ENCODE measurements at places on chromosomes 16 and 17.

DNA sequence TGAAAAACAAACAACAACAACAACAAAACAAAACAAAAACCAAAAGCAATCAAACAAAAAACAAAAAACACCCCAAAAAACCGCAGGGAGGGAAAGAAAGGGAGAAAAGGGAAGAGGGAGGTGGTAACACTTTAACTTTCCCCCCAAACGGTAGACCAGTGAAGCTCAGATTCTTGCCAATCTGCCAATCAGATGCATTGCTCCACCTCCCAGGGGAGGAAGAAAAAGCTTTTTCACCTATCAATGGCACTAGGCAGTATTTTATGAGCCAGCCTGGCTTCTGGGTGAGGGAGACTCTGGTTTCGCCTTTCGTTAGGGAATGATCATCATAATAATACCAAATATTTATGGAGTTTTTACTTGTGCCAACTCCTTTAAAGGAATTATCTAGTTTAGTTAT lies 94.1 kb downstream of the GPR139 start:
- DNase-seq, result no peak

DNA sequence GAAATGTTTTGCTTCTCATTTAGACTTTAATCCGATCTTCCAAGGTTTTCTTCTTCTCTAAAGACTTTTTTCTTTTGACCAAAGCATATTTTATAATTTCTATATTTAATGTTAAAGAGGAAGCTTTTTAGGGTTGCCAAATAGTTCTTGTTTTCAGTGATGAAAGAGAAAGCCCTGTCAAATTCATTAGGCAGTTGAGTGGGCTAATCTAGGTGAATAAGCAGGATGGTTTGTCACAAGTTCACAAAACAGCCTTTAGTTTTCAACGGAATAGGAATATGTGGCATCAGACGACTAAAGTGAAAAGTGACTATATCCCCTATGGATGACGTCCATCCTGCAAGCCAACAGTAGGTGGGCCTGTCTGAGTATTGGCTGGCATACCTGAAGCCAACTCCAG lies 118.8 kb downstream of the NLK start:
- DNase-seq, result no peak

GRCh38 chr17:32583053-32583452 lies 96.3 kb downstream of the CDK5R1 start:
- DNase-seq, result no peak

GRCh38 chr17:29855686-29856085 lies 74.3 kb downstream of the SSH2 start:
- DNase-seq, result no peak

- no peak for DNase-seq
Measured at GRCh38 chr17:34784526-34784925, 176.7 kb downstream of the CCT6B start.

DNA sequence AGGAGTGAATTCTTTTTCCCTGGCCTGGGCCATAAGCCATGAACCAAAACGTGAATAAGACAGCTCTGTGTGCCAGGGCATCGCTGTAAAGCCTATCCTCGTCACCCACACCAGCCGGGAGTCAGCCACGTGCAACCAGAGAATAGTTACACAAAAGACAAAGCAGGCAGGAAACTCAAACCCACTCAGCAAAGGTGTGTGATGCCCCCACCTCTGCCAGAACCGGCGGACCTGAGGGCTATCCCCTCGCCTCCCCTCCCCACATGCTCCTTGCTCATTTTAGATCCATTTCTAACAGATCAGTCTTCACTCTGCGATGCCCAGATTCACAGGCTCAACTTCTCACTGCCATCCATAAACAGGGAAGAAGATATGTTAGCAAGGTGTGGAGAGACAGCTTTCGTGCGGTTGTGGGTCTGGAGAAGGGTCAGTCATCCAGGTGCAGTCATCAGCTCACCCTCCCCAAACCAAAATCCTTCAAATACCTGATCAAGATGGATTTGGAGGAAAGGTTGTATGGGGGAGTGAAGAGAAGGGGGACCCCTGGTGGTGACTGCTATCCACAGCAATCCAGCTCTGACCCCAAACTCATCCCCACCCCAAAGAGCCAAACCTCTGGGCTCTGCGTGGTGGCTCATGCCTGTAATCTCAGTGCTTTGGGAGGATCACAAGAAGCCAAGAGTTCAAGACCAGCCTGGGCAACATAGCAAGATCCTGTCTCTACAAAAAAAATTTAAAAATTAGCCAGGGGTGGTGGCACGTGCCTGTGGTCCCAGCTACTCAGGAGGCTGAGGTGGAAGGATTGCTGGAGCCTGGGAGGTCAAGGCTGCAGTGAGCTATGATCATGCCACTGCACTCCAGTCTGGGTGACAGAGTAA lies 219.2 kb downstream of the C16orf78 start:
- peak; percentile 78 for DNase-seq

DNA sequence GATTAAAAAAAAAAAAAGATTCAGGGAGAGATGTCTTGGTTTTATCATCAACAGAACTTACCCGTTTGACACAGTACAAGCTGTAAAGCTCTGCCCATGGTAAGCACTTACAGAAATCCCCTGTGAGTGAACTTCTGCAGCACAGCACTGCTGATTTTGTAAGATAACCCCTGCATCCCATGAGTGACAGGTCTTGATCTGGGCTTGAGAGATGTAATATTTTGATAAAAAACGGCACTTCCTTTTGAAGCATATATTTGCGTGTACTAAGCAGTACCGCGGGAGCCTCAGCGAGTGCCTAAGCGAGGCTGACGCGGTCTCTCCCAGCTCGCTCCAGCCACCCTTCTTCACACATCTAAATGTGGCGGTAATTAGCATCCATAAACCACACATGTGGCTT lies 50.5 kb downstream of the IKZF3 start:
- DNase-seq, result no peak

- DNase-seq, result no peak
Measured at GRCh38 chr17:33164169-33164881, 128.8 kb downstream of the ASIC2 start.

GRCh38 chr16:49093939-49094338 lies 187.7 kb downstream of the CBLN1 start:
- no peak for DNase-seq

DNA sequence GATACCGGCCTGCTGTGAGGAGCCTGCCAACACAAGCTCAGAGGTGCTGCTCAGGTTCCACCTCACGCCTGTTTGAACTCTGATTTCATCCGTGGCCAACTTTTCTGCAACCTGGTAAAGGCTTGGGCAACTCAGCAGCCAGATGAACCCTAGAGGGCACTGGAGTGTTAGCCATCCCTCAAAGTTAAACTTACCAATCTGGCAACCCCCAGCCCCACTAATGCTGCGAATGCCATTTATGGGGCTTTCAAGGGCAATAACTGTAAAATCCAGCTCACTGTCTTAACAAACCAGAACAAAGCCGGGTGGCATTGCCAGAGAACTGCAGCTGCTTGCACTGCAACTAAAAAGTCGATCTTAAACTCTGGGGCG lies 105.5 kb downstream of the AXIN2 start:
- DNase-seq, result no peak

DNA sequence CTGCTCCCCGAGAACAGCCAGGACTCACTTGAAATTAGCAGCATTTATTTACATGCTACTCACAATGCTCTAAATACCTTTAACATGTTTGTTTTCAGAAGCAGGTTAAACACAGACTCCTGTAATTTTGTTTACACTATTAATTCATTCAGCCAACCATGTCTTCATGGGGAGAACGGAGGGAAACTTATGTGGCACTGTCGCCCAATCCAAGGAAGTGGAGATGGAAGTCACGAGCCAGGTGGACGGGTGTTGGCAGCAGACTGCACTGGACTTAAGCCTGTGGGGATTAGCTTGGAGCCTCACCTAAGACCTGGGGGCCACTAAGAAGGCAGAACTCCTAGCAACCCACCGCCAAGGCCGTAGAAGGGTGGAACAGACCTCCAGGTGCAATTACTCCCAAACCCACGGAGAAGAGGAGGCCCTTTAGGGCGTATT lies 8.8 kb upstream of the GFAP start:
- DNase-seq, result no peak

- no peak for DNase-seq
Measured at GRCh38 chr16:10558746-10559641, 21.4 kb downstream of the EMP2 start.

DNA sequence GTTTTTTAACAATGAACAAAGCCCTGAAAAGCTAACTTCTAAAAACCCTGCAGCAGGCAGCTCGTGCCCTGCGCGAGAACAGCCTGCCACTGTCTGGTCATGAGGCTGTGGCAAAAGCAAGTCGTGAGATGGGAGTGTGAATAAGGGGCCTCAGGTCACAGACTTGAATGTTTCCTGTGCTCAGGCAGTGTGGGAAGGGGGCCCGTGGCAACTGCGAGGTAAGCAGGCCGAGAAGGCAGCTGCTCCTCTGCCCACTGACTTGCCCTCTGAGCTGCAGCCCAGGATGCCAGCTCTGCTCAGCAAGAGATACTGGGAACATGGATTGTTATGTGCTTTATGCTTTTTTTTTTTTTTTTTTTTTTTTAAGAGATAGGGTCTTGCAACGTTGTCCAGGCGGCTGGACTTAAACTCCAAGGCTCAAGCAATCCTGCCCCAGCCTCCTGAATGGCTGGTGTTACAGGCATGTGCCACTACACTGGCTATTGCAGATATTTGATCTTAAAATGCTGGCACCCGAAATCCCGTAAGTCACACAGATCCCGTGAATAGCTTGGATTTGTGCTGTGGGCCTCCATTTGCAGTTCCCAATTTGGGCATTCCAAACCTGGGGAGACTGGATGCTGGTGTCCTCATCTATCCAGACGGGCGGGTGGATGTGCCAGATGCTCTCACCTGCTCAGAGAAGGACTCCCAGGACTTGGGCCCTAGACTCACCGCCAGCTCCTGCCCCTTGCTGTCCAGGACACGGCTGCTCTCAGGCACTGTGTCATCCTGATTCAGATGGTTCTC lies 44.0 kb downstream of the UBN1 start:
- no peak for DNase-seq

- DNase-seq, result no peak
Measured at GRCh38 chr17:19000531-19001325, 3.8 kb downstream of the FAM83G start.

DNA sequence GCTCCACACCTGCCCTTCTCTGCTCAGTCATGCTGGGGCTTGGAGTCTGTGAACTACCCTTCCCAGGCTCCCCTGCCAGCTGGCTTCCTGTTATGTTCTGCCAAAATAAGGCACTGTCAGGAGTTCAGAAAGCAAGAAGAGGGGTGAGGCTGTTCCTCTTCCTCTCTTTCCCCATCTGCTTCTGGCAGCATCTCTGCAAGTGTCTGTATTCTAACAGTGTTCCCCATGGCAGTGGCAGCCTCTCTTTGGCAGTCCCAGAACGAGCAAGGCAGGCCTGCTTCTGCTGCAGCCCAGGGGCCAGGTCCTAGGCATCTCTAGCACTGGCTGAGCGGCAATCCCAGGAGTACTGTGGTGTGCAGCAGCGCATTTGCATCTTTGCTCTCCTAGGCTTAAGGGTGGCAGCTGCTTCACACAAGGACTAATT lies 219.1 kb downstream of the STX8 start:
- no peak for DNase-seq

DNA sequence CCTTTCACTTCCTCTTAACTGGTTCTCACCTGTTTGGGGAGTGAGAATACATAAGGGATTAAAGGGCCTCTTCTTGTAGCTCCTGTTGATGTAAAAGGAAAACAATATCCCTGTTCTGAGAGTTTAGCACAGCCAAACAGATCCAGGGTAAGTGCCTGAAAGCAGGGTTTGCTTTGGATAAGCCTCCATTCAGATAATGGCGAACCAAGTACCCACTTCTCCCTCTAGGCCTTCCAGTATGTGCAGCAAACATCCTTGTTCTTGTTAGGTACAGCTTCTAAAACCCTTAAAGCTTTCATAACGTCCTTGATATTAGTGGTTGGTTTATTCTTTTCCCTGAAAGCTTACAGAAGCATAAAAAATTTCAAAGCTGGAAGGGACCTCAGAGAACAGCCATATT lies 130.6 kb upstream of the DNAH9 start:
- DNase-seq, result no peak

GRCh38 chr16:4017807-4018206 lies 98.4 kb downstream of the ADCY9 start:
- DNase-seq, result no peak

- no peak for DNase-seq
Measured at GRCh38 chr17:77535435-77535834, 394.7 kb downstream of the SEC14L1 start.

DNA sequence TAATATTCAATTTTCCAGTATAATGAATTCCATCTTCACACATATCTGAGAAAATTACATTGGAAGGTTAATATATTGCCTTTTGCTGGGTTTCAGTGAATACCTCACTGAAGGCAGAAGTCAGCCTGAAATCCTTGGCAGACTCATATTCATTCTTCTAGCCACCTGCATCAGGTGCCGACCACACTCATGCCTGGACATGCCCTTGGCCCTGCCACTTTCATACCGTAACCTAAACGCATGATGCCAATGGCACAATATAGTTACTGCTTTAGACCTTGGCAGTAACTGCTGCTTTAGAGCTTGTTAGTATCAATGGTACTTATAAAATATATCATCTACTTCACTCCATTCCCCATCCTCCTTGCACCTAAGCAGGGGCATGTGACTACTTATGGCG lies 817.6 kb upstream of the CDH8 start:
- DNase-seq, result no peak

- no peak for DNase-seq
Measured at GRCh38 chr16:57106767-57107166, 14.4 kb downstream of the CPNE2 start.

DNA sequence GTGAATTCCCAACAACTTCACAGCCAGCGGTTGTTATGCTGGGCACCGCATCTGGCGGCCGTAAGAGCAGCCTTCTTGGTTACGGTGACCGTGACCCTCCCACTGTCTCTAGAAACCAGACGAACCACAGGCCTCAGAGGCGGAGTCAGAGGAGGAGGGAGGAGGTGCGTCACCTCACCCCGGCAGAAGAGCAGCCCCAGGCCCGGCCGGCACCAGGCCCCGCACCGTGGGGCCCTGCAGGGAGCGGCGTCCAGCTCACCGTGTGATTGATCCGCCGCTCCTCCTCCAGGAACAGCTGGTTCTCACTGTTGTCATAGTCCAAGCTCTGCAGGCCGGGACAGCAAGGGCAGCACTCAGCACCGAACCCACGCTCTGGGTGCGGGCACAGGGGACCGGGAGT lies 13.7 kb downstream of the CLCN7 start:
- no peak for DNase-seq

- no peak for DNase-seq
Measured at GRCh38 chr16:72197545-72197944, 25.6 kb upstream of the PMFBP1 start.

DNA sequence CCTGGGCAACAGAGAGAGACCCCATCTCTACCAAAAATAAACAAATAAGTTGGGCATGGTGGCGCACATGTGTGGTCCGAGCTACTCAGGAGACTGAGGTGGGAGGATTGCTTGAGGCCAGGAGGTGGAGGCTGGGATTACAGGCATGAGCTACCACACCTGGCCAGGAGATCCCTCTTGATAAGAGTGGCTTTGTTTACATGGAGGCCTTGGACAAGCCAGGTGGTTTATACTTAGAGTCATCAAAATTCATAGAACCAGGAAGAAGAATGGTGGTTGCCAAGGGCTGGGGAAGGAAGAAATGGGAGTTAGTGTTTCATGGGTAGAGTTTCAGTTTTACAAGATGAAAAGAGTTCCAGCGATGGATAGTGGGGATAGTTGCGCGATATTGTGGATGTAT lies 8.8 kb upstream of the ZFP1 start:
- no peak for DNase-seq

Data from GM20000 (cell line).